ENCODE measurements at places on chromosomes 13 and 19.

GRCh38 chr19:10293637-10294367 is 4.0 kb downstream of the ICAM5 start:
- DNase-seq, result no peak

- no peak for DNase-seq
Observed at GRCh38 chr19:31568724-31569123, 219.5 kb upstream of the TSHZ3 start.

DNA sequence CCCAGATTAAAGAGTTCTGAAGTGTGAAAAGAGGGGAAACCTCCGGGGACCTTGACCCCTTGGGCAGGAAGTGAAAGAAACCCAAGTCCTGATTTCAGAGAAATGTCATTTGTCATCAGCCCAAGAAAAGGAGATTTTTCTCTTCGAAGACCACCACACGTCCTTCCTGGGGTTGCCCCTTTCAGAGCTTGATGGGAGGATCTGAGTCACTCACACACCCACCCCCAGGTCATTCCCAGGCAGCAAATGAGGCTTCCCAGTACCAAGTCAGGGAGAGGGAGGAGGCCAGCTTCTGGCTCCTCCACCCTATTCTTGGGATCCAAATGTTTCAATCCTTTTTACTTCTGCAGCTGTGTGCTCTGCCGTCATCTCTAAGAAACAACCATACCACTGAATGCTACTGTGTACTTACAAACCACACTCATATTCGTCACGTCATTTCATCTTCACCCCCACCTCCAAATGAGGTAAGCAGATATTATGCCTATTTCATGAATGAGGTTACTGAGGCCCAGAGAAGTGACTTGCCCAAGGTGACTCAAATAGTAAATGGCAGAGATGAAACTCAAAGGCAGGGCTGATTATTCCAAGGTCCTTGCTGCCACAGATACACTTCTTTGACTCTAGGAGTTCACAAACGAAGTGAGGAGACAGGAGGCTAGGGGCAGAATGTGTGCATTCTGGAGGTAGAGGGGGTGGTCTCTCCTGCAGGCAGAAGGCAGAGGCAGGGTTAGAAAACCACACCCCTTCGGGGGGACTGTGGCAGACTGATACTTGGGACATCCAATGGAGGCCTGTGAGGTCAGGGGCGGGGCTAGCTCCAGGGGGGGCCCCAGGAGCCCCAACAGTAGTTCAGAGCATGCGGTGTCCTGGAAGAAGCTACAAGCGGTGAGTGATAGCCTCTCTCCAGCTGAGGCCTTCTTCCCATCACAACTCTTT is 5.0 kb upstream of the KMT2B start:
- DNase-seq, result no peak

DNA sequence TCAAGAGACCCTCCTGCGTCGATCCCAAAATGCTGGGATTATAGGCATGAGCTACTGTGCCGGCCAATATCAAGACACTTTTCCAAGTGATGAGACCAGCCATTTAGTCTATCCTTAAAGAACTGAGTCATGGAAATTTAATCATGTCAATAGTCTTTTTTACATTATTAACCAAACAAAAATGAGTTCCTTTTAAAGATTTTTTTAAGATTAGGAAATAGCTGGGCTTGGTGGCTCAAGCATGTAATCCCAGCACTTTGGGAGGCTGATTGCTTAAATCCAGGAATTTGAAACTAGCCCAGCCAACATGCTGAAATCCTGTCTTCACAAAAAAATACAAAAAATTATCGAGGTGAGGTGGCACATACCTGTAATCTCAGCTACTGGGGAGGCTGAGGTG is 16.7 kb upstream of the ZNF564 start:
- DNase-seq, result no peak

- DNase-seq, result no peak
Observed at GRCh38 chr19:6225232-6225865, 54.4 kb downstream of the MLLT1 start.

DNA sequence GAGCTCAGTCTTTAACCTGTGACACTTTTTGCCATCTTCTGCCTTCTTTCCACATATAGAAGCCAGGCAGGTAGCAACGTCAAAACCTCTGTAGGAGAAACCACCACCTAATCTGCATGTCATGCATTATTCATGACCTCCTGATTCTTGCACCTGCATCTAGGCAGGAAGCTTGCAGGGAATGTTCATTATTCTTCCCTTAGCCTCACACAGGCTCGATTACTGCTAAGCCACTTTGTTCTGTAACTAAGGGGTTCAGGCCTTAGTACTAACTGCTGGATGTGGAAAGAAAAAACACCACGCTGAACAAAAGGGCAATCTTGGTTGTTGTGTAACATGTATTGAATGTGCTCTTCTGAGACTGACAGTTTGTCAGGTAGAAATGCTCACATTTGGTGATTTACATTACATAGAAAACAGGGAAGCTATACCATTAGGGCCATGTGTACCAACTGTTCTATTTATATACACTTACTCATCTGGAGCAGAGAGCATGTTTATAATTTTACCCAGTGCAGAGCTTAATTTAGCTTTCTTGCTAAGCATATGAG is 366.9 kb downstream of the KLF12 start:
- DNase-seq, result peak; percentile 22

GRCh38 chr13:91174886-91175501 is 172.5 kb upstream of the MIR17HG start:
- peak; percentile 21 for DNase-seq

DNA sequence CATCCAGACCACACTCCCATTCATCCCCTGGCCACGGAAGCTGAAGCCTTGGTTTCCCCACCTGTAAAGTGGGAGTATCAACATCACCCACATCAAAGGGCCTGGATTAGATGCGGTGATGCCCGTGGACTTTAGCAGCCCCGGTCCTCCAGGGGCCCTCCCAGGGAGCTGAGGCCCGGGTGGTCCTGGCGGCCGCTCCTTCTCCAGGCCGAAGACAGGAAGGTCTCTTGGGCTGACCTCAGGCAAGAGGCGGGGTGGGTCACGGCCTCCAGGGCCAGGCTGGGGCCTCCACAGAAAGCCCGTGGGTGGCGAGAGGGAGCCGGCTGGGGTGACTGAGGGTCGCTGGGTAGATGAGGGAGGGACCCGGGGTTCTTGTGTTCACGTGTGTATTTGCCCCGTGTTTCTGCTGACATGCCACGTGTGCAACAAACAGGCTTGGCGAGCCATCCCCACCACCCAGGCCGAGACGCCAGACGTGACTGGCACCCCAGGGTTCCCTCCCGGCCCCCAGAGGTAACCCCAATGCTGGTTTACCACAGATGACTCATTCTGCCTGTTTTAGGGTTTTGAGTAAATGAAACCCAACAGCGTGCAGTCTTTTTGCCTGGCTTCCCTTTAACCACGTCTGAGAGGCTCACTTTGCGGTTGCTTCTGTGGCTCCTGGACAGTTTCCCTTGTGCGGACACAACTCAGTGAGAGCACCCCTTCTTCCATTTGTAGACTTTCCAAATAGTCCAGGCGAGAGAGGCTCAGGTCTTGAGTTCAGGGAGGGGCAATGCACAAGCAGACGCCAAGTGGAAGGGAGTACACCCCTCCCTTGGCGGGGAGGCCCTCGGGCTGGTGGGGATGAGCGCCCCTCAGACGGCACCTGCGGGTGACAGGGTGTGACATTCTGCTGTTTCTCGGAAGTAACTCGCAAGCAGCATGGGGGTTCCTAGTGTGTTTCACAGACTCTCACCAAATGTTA is 42.9 kb downstream of the C13orf46 start:
- DNase-seq, result no peak

DNA sequence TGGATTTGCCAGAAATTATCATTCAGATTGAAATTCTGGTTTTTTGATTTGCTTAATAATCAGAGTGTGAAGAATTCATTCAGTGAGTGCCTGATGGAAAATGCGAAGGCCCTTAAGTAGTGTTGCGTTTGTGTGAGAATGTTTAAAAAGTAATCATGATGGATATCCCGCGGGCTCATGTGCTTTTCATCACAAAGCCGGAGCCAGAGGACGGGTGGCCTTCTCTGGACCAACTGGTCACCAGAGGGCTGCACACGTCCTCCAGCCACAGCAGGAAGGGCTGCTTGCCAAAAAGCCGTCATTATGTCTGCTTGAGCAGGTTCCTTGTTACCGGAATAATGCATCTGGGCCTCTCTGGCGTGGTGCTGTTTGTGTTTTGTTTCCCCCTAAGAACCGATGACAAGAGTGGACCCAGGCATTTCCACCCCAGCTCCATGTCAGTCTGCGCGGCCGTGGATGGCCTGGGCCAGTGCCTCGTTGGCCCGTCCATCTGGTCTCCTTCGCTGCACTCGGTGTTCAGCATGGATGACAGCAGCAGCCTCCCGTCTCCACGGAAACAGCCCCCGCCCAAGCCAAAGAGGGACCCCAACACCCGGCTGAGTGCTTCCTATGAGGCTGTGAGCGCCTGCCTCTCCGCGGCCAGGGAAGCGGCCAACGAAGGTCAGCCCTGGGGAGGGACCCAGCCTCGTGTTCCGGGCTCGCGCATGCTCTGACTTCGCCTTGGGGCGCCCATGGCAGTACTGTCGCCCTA is 497.7 kb downstream of the MYO16 start:
- DNase-seq, result no peak

DNA sequence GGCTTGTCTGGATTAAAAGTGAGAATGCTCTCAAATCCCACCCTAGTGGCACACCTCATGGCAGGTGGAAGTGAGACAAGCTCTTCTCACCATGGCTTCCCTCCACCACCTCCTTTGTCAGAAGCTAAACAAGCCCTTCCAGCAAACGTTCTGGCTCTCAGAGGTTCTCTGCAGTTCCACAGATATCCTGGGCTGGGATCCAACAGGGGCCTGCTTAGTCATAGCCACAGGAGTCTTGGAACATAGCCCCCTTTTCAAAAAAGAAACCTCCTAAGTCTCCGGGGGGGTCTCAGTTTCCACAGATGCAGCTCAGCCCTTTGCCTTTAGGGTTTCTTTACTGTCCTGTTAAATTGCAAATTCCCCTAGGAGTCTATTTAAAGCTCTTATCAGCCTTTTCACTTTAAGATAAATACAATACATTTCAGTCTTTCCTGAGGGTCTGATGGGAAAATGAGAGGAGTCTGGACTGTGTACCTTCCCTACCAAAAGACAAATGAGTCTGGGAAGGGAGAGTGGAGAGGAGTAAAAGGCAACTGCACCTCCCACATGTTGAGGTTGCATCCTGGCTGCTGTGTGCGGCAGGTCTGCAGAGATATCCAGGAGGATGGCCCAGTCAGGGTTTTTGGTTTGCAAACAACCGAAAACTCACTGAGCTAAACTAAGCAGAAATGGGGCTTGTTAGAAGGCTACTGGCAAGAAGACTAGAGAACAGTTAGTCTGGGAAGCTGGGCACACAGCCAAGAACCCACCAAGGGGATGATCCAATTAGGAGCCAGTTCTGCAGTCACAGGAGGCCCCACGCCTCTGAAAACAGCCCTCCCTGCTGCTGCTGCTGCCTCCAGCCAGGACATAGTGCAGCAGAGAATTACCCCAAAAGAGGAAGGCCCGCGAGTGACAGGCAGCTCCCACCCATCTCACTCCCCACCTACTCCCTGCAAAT is 41.4 kb upstream of the SERP2 start:
- peak; percentile 13 for DNase-seq

GRCh38 chr13:109212650-109213049 is 573.7 kb downstream of the IRS2 start:
- no peak for DNase-seq

GRCh38 chr13:109309625-109310363 is 476.6 kb downstream of the IRS2 start:
- DNase-seq, result no peak

- DNase-seq, result no peak
Observed at GRCh38 chr13:21322327-21322965, 136.7 kb downstream of the ZDHHC20 start.

DNA sequence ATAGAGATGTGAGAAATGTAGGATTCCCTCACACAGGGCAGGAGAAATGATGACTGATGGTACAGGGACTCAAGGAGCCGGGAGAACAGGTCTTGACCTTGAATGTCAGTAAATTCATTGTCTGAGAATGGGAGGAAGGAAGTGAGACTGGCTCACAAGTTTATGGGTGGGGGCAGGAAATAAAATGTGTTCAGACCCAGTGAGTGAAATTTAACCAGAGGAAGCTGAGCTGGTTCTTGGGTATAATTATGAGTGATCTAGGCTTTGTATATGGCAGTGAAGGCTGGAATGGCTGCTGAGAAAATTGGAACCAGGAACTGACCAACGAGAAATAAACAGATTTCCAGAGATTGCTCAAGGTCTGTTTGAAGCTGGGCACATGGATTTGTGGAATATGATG is 6.3 kb upstream of the IGSF23 start:
- peak; percentile 82 for DNase-seq

DNA sequence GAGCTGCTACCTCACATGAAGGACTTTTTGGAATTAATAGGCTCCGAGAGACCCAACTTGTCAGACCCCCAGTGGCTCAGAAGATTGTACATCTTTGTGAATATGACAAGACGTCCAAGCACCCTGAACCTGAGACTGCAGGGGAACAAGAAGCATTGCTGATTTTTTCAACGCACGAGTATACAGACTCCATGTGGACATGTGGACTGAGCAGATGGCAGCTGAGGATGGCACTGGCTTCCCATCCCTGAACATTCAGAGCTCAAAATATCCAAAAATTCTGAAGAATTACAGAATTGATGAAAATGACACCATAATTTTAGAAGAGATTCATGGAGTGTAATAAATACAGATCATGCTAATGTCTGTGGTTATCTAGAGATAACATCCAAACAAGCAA is 254.1 kb downstream of the MZT1 start:
- no peak for DNase-seq

DNA sequence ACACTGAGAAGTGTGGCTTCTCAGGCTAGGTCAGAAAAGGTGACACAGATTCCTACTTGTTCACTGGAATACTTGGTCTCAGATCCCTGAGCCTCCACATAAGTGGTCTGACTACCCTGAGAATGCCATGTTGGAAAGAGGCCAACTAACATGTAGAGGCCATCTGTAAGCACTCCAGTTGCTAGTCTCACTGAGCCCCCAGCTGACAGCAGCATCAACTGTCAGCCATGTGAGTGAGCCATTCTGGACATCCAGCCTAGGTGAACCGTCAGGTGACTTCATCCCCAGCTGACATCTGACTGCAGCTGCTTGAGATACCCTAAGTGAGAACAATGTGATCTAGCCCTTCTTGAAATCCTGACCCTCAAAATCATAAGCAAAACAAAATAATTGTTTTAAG is 18.1 kb upstream of the ARL11 start:
- peak; percentile 8 for DNase-seq

DNA sequence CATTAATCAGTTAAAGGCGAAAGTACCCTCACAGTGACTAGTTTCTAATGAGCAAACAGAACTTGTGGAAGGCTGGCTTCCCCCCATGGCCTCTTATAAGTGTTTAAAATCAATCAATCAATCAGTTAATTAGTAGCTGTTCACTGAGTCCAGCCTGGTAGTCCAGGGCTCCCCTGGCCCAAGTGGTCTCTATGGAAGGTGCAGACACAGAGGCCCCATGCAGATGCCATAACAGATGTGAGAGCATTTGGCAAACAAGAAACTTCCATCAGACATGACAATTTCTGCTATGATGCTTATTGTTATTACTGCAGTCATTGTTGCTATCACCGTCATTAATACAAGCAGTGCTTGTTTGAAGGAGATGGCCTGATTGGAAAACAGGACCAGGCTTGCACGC is 179.0 kb upstream of the TSHZ3 start:
- DNase-seq, result no peak

- no peak for DNase-seq
Observed at GRCh38 chr13:53045189-53045588, 16.6 kb downstream of the OLFM4 start.

All from kidney tubule cell (primary cell).